Pancreas (tissue), 10 donors: ENCODE measurements at places on chromosomes 11 and 22.

DNA sequence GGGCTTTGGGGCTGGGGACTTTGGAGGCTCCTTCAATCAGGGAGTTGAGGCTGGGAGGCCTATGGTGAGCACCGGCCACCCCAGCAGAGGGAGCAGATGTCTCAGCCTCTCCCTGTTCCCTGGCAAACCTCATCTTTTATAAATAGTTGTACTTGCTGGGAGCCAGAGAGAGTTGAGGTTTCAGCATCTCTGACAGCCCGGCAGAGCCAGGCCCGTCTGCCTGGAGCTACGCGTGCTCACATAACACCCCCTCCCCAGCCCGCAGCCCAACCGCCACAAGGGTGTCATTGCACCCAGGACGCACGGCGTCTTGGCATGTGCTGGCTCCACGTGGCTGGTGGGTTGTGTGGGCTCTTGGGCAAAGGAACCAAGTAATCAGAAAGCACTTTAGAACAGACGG lies 127.1 kb downstream of the CHST1 start:
- no peak for DNase-seq

DNA sequence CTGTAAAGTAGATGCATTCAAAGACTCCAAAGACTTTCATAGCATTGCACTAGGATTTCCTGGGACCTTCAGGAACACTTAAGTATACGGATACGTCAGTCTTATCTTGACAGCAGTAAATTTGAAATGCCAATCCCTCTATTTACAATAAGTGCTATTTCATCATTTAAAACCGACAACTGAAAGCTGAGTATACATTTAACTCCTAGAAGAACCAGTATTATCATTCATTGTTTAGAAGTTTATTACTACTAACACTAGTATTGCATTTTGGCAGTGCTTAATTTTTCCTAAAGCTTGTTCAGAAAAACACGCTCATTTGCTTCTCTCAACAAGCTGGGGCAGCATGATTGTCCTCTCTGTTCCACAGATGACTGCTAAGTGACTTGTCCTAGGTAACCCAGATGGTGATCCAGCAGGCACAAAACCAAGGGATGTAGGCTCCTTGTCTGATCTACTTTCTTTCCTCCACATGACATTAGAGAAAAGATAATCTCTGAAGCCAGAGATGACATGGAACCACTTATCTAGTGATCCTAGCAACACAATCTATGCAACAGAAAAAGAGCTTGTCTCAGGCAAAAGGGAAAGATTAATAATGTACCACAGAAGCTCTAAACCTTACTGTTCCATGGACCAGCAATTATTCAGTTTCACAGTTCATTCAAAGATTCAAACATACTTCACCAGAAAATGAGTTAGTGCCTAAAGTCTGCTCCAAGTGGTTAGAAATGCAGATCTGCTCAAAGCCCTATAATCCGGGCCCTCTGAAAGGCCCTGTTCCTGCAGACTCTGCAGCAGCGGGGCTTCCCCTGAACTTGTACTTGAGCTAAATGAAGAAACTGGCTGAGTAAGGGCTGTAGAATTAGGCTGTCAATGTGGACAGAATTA lies 5.2 kb downstream of the MAML2 start:
- no peak for DNase-seq

DNA sequence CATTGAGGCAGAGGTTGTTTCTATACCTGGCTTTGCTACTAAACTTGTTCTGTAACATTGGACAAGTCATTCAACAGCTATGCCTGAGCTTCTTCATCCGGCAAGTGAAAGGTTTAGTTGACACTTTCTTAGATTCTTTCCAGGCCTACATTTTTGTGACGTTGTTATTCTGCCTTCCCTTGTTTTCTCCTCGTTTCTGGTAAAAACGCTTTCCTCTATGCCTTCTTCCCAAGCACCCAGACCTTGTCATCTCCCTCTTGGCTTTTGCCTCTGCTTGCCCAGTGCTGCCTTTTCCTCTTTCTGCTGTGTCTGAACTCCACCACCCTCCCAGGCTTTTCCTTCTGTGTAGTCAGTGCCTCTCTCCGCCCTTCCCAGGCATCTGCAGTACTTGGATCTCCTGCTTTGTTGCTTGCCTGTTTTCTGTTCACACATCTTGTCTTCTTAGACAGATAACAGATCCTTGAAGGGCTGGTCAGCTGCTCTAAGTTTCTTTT lies 1.4 kb upstream of the AMOTL1 start:
- DNase-seq, result no peak

GRCh38 chr11:11047851-11048610 lies 190.2 kb upstream of the ZBED5 start:
- no peak for DNase-seq

DNA sequence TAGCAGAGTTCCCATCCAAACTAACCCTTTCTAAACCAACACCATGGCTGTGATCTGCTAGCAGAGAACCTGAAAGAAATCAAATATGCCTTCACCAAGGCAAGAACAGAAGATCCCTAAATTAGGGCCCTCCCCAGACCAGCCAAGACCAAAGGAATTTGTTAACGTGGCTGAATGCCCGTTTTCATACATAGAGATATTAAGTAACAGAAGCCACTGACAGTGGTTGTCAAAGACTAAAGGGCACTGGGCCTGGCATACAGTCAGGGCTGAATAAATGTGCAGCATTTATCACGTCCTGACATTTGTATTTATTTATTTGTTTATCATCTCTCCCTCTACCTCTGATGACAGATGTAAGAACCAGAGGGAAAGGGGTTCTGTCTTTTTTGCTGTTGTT lies 271.8 kb downstream of the LARGE1 start:
- DNase-seq, result no peak
